ENCODE measurements at places on chromosomes 1 and 21.

DNA sequence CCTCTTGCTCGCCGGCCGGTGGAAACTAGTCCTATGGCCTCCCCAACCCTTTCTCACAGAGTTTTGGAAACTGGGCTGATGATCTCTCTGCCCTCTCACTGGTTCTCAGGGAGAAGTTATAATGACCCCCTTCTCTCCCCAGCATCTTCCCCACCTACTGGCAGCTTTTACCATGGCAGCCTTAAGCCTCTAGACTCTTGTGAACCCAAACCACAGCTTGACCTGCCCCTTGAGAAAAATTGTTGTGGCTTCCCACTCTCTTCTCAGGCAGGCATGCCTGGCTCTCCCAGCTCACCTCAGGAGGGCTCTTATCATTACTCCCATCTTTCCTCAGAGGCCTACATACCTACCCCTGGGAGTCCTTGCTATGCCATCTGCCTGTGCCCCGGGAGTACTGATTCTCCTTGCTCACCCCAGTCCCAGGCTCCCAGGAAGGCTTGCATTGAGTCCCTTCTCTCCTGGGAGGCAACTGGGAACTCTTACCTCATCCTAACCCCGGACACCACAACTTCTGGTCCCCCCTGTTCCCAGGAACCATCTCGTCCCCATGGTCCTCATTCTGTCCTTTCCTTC lies 1.6 kb downstream of the NSUN4 start:
- DNase-seq = no peak

- no peak for DNase-seq
Observed at GRCh38 chr1:40059338-40059959, 18.9 kb downstream of the CAP1 start.

GRCh38 chr1:19361611-19362147 lies 49.6 kb downstream of the SLC66A1 start:
- no peak for DNase-seq

- no peak for DNase-seq
Observed at GRCh38 chr1:229152311-229152710, 118.6 kb upstream of the RAB4A start.

DNA sequence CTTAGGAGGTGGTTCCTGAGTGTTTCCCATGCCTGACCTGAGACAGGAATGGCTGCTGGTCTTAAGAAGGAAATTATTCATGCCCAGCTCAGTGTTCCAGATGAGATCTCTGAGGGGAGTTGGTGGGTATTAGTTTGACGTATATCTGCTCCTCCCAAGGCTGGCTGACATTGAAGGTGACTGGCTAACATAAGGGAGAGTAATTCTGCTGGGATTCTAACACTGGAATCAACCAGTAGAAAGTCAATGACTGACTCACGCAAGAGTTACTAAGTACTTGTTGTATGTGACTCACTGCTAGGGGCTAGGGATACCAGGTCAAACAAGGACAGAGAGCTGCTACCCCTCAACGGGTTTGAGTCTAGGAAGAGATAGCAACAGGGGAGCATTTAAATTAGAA lies 177.3 kb downstream of the CACNA1E start:
- DNase-seq = no peak

GRCh38 chr1:101506541-101507164 lies 269.8 kb downstream of the S1PR1 start:
- DNase-seq = peak; percentile 43

- DNase-seq = no peak
Observed at GRCh38 chr1:182703539-182703938, 19.2 kb upstream of the RGS8 start.

DNA sequence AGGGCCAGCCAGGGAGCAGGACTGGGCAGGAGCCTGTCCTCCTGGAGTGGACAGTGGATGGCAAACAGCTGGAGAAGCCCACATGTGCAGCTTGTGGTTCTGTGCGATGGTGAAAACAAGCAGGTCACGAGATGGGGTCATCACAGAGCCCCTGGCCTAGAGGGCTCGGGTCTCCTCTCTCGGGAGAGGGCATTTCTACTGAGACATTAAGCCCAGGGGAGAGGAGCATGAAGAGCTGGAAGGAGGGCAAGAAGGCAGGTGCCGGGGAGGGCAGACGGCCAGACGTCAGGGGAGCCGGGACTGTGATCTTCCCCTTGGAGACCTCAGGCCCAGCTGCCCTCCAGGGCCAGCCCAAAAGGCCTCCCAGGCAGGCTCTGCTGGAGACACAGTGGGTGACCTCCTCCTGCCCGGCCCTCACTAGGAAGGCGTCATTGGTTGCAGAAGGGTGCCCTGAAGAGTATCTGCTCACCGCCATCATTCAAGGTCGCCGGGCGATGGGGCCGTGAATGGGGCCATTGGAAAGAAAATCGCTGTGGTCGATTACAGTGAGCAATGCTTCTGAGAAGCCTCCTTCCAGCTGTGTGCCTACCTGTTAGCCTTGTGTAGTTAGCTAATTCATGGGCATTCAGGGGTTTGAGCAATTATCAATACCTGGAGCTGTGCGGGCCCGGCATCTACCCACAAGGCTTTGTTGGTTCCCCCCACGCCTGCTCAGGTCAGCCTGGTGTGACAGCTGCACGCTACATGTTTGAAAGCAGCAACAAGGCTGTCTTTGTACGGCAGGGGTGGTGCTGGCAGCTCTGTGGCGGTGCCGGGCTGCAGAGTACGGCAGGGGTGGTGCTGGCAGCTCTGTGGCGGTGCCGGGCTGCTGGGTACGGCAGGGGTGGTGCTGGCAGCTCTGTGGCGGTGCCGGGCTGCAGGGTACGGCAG lies 72.3 kb upstream of the ACTRT2 start:
- no peak for DNase-seq

- DNase-seq = no peak
Observed at GRCh38 chr21:45451771-45452182, 46.8 kb downstream of the COL18A1 start.

DNA sequence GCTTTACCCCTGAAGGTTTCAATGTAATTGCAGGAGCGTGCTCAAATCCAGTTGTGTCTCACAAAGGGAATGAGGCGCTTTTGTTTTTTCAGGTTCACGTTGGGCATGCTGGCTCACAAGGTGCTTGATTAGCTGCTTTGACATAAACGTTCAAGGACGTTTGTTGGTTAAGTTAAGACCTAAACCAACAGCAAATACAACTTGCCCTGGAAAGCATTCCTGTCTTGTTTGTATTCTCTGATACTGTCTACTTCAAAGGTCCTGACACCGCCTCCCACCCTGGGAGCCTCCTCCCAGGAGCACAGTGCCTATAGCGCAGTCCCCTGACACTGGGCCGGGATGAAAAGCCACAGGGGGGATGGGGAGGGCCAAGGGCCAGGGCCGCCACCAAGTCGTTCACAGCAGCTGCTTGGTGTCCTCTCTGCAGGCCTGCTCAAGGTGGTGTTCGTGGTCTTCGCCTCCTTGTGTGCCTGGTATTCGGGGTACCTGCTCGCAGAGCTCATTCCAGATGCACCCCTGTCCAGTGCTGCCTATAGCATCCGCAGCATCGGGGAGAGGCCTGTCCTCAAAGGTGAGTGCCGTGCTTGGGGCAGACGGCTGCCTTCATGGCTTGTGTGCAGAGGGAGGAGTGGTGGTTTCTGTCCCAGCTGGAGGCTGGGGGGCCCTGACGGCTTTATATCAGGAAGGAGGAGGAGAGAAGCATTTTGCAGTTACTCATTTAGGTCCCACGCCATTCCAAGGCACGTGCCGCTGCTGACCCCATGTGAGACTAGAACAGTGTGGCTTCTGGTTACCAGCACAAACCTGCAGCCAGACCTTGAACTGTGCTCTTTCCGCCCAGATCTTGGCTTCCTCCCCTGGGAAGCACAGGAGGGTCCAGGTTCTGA lies 6.1 kb downstream of the FAM3B start:
- DNase-seq = no peak

GRCh38 chr21:45146306-45146705 lies 71.9 kb downstream of the ADARB1 start:
- DNase-seq = no peak

- no peak for DNase-seq
Observed at GRCh38 chr1:224745394-224745793, 129.3 kb downstream of the CNIH3 start.

Measured in activated gamma-delta T cell treated with Interleukin-2 at 50 U/mL for 16 hours (primary cell).